ENCODE measurements at places on chromosomes 3 and 15.

- DNase-seq, result no peak
Observed at GRCh38 chr15:94749811-94750617, 518.7 kb downstream of the MCTP2 start.

- DNase-seq, result no peak
Observed at GRCh38 chr15:40823572-40824343, 4.8 kb downstream of the PPP1R14D start.

- no peak for DNase-seq
Observed at GRCh38 chr3:190165253-190165652, 44.6 kb upstream of the P3H2 start.

GRCh38 chr15:85482894-85483293, 102.5 kb downstream of the AKAP13 start:
- DNase-seq, result no peak

DNA sequence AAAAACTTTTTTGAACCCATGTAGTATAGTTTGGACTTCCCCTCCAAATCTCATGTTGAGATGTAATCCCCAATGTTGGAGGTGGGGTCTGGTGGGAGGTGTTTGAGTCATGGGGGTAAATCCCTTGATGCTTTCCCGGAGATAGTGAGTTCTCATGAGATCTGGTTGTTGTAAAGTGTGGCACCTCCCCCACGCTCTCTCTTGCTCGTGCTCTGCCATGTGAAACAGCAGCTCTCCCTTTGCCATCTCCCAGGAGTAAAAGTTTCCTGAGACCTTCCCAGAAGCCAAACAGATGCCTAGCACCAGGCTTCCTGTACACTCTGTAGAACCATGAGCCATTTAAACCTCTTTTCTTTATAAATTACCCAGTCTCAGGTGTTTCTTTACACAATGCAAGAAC, 16.0 kb upstream of the RNU6-1 start:
- DNase-seq, result no peak

DNA sequence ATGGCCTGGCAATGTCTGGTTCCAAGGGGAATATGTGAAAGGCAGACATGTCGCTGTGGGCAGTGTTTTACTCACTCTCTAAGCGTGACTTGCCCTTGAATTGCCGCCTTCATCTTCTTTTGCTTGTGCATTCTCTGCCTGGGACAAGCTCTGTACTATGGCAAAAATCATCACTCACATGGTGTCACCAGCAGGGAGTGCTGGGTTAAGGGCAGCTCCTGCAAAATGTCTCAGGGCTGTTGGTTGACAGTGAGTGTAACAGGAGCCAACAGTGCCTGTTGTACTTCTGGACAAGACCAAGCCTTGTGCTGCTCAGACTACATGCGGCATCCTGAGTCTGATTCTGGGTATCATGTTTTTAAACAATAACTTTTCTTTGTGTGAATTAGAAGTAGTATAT, 45.3 kb upstream of the KY start:
- DNase-seq, result no peak

DNA sequence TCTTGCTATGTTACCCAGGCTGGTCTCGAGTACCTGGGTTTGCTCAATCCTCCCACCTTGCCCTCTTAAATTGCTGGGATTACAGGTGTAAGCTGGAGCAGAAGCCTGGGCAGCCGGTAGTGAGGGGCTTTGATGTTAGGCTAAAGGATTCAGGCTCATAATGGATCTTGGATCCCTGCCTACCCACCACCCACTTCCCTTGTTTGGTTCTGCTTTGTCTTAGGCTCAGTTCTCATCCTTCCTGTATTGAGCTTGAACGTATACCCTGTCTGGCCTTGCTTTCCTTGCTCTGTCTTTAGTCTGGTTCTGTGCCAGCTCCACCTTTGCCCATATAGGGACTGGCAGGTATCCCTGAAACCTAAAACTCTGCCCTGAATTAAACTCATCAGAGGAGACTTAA, 1.7 kb downstream of the PPCDC start:
- DNase-seq, result no peak

- DNase-seq, result no peak
Observed at GRCh38 chr3:73719413-73719851, 94.7 kb upstream of the PDZRN3 start.

DNA sequence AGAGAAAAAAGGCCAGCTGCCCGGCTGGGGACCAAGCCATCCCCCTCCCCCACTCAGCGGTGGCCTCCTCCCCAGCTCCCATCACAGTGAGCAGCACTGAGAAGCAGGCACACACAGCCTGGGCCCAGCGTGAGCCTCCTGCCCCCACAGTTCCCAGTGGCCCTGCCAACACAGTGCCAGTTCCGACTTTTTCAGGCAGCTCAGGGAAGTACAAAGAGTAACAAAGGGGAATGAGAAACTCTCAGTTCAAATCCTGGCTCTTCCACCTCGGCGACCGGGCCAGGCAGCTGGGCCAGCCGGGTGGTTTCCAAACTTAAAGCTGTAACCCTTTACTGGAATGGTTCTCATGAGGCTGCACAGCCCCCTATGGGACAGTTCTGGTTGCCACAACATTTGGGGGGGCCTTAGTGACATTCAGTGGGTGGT, 18.5 kb downstream of the TNK2 start:
- no peak for DNase-seq

DNA sequence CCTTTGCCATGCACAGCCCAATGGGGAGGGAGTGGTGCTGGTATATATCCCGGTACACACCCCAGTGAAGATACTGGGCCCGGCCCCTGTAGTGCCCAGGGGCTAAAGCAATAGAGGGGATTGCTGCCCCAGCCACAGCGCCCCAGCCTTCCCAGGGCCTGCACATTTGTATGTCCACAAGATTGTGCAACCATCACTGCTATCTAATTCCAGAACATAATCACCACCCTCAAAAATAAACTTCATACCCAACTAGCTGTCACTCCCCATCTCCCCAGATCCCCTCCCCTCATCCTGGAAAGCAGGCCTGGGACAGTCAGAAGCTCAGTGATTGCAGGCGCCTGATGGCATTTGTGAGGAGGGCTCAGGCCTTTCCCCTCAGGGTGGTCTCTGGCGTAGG, 13.5 kb downstream of the GNAI2 start:
- no peak for DNase-seq

GRCh38 chr3:133933097-133934024, 37.7 kb upstream of the RAB6B start:
- DNase-seq, result no peak

- no peak for DNase-seq
Observed at GRCh38 chr3:12452361-12453330, 31.6 kb upstream of the TSEN2 start.

GRCh38 chr15:42018306-42019224, 2.3 kb downstream of the PLA2G4E start:
- DNase-seq, result no peak

- no peak for DNase-seq
Observed at GRCh38 chr3:102457644-102458043, 22.8 kb downstream of the ZPLD1 start.

DNA sequence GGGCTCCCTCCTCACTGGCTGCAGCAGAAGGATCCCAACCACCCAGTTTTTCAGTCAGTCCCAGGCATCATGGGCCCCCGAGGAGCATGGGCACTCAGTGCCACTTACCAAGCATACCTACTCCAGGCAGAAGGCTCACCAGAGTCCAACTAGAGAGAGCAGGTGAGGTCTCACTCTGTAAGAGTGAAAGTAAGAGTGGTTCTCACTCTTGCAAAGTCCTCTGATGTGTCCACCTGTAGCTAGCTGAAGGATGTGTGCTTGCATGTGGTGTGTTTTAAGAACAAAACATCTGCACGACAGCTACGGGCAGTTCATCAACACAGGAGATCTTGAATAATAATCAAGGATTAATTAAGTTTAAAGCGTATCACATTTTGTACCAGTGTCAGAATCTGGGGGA, 49.7 kb downstream of the CCK start:
- no peak for DNase-seq

- DNase-seq, result no peak
Observed at GRCh38 chr3:43496740-43497375, 125.0 kb downstream of the ANO10 start.

- DNase-seq, result no peak
Observed at GRCh38 chr3:194575484-194576210, 57.6 kb downstream of the TMEM44 start.

DNA sequence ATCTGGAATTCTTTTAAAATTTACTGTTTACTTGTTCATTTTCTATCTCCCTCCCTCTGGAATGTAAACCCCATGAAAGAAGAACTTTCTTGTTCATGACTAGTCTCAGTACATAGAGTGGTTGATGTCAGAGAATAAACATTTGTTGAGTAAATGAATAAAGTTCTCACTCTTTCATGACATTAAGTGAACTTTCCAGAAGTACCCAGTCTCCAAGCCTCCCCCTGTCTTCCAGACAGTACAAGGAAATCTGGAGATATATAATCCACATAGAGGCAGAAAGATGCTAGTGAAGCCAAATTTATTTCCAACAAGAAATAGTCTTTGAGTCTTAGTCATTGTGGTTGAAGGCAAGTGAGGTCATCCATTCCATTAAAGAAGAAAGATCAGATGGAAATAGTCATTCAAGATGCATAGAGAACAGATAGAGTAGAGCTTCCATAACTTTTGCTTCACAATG, 71.5 kb upstream of the GALNT15 start:
- no peak for DNase-seq

DNA sequence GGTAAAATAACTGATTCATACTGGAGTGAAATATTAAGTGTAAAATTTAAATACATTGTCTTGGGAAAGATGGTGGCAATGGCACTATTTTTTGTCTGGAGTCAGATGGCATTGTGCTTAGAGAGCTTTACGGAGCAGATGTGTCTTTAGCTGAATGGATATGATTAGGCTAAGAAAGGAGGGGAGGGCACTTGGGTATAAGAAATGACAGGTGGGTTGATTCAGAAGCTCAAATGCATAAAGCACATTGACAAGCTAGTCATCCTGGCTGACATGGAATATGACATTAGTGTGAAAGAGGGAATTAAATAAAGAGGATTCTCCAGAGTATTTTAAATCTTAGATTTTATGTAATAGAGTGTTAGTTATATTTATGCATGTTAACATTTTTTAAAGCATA, 570.1 kb upstream of the CBLB start:
- no peak for DNase-seq

GRCh38 chr15:95872366-95872771, 458.1 kb upstream of the NR2F2 start:
- no peak for DNase-seq

DNA sequence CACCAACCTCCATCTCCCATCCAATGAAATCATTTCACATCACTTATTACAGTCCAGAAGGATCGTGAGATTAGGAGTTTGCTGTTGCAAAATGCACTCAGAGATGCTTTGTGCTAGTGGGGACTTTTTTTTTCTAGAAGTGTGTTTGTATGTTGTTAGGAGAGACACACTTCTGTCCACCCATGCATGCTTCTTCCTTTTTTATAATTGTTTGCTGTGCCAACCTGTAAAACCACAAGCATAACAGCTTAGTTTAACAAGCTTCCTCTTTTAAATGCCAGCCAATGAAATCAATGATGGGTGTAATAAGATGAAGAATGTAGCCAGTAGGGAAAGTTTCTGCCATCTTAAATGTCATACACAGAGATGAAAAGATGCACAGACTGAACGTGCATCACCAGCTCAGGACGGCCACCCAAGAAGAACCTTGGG, 305.6 kb upstream of the STT3B start:
- no peak for DNase-seq

DNA sequence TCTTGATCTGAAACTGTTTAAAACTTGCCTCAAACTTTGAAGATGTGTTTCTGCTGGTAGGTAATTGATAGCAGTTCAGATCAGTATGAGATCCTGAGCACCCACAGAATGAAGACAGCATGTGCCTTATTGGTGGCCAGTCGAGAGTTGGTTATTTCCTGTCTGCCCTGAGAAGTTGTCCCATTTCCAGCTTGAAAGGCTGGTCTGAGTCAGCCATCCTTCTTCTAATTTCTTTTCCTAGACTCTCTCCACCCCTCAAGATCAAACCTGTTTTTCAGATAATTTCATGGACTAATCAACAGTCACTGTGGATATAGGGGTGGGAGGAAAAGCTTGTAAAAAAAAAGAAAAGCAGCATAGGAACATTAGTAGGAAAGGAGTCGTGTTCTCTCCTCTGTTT, 464.4 kb downstream of the FOXP1 start:
- DNase-seq, result no peak

DNA sequence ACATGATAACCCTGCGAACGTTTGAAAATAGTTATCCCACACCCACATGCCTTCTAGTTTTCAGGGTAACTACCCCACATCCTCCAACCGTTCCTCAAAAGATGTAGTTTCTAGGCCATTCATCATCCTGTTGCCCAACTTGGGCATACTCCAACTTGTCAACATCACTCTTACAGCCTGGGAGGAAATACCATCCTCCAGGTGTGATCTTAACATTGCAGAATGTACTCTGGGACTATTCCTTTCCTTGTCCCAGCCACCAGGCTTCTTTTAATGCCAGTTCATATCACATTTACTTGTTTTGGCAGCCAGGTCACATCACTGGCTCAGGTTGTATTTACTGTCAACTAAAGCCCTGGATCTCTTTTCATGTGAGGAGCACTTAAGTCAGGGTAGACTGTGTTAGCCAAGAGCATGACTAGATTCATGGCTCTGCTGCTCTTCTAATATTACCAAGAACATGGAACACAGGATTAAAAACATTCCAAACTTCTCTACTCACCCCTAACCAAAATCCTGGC, 4.0 kb upstream of the DENND6A start:
- DNase-seq, result no peak

DNA sequence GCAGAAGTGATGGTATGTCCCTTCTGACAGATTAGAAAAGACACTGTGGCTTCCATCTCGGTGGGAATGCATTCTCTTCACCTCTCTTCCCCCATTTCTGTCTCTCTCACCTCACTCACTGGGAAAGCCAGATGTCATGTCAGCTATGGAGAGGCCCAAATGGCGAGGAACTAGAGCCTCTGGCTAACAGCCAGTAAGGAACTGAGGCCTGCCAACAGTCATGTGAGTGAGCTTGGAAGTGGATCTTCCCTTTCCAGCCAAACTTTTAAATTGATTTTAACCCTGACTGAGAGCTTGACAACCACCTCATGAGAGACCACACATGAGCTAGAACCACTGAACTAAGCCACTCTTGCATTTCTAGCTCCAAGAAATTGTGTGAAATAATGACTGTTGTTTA, 35.2 kb upstream of the CDAN1 start:
- no peak for DNase-seq
